ENCODE measurements at places on chromosomes 12 and 14.

DNA sequence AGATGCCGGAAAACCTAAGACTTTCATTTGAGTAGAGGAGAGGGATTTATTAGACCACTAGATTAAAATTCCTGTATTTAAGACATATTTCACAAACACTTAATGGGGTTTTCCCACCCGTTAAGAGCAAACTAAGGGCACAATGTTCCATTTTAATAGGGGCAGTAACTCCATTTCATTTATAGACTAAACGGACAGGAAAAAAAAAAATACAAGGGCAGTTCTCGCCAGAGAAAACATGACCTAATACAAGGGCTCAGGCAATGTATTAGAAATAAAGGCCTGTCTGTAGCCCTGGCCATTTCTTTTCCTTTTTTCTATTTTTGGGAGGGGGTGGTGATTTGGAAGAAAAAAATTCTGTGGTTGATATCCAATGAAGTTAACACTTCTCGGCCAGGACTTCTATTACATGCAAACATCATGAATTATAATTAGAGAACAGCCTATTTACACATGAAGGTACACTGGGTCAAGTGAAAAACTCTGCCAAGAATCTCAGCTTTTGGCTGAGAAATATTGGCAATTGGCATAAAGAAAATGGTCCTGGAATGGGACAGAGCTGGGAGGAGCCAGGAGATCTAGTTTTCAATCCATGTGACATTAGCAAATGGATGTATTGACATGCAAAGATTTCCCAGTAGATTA, 641.1 kb upstream of the TBX3 start:
- DNase-seq, result no peak

GRCh38 chr14:103741876-103742275, 26.3 kb downstream of the ZFYVE21 start:
- no peak for DNase-seq

DNA sequence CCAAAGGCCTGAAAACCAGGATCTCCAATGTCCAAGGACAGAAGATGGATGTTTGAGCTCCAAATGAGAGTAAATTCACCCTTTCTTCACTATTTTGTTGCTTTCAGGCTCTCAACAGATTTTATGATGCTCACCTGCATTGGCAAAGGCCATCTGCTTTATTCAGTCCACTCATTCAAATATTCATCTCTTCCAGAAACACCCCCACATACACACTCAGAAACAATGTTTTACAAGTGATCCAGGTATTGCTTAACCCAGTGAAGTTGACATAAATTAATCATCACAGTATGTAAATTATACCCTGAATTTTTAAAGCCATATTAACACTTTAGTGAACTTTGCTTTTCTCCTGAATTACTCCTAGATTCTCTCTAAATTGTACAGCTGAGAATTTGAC, 63.3 kb downstream of the DUSP6 start:
- DNase-seq, result no peak

GRCh38 chr12:68807576-68808387, at the start of gene MDM2:
MDM2 (plus strand) TSS chr12:68808177; CDS start chr12:68808478, 301 bp downstream.
- peak; percentile 98 for DNase-seq

- no peak for DNase-seq
Observed at GRCh38 chr12:125983094-125983783, 918.0 kb downstream of the AACS start.

GRCh38 chr14:99539491-99539890, 58.3 kb downstream of the CCNK start:
- DNase-seq, result no peak

DNA sequence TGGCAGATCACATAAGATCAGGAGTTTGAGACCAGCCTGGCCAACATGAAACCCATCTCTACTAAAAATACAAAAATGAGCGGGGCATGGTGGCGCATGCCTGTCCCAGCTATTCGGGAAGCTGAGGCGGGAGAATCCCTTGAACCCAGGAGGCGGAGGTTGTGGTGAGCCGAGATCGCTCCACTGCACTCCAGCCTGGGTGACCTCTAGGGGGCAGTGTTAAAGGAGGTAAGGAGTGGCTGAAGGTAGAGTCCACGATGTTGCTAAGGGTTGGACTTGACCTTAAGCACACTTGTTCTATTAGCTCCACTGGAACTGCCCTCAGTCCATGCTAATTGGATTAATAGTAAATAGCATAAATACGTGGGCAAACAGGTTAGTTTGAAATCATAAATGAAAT, 62.4 kb upstream of the PSMC1 start:
- peak; percentile 12 for DNase-seq

DNA sequence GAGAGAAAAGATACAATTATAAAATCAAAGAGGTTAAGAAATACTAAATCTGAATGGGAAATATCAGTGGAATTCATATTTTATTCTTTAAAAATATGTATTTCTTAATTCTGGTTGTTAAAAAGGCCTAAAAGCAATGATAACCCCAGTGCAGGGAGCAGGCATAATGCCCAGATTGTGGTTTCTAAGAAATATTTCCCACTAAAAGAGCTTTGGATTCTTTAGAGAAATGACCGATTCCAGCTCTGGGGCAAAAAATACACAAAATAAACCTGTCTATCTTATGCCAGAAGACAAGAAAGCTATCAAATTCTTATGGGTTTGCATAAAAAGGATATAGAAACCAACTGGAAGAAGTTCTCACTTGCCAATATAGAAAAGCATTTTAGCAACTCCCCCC, 71.6 kb downstream of the PDE6H start:
- no peak for DNase-seq

- no peak for DNase-seq
Observed at GRCh38 chr12:80892597-80893445, 44.9 kb downstream of the LIN7A start.

DNA sequence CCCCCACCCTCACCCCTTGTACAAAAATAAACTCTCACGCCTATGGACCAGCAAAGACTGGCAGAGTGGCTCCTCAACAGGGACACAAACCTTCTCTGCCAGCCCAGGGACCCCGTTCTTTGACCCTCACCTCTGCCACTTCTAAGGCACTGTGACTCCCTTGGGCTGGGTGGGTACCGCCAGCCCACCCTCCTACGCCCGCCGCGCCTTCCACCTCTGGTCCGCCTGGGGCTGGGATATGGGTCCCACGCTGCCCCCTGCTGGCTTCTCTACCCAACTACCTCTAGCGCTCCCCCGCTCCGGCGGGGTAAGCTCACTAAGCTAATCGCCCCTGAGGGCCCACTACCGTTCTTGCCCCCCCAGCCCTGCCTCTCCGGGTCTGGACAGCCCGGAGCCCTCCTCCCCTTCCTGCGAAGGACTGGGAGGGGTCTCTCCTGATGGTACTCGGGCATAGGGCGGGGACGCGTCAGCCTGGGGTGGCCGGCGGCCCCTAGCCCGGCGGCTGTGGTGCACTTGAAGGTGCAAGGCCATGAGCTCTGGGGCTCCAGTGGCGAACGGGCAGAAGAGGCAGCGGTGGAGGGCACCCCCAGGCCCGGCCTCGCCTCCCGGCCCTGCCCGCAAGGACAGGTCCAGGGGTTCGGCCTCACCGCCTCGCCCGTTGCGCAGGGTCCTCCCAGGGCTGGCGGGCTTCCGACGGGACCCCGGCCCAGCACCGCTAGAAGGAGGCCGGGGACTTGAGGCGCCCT, 8.1 kb downstream of the ZNF219 start:
- DNase-seq, result peak; percentile 29

- peak; percentile 9 for DNase-seq
Observed at GRCh38 chr14:61188978-61189808, 91.9 kb downstream of the TMEM30B start.

DNA sequence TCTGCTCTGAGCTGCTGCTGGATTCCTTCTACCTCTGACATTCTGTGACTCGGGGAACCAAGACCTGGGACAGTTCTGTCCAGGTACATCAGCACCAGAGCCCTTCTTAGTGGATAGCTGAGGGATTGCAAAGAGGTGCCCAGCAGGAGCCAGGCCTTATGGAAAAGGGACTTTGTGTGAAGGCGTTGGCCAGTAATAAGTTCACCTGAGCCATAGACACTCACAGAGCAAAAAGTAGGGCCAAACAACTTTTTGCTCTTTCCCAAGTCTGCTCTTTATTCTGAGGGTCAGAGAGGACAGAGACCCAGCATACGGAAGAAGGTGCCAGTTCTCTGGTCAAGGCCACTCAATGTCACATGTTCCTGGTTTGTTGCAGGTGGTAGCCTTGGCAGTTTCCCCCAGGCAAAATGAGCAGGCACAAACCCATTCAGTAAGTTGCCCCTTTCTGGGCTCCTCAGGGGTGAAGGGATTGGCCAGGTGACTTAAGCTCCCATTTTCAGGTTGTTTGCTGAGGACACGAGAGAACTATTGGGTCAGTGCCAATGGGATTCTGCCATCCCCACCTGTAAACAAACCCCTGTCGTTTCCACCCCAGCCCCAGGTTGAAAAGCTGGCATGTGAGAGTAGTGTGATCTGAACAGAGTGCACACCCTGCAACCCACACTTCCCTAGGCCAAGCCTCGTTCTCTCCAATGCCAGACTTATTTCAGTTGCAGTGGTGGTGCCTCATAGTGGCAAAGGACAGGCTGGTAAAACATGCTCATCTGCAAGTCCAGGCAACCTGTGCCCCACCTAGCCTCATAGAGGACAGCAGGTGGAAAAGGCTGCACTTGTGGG, 150.3 kb downstream of the SMOC1 start:
- no peak for DNase-seq

GRCh38 chr14:71395151-71395604, 487.9 kb downstream of the PCNX1 start:
- no peak for DNase-seq

DNA sequence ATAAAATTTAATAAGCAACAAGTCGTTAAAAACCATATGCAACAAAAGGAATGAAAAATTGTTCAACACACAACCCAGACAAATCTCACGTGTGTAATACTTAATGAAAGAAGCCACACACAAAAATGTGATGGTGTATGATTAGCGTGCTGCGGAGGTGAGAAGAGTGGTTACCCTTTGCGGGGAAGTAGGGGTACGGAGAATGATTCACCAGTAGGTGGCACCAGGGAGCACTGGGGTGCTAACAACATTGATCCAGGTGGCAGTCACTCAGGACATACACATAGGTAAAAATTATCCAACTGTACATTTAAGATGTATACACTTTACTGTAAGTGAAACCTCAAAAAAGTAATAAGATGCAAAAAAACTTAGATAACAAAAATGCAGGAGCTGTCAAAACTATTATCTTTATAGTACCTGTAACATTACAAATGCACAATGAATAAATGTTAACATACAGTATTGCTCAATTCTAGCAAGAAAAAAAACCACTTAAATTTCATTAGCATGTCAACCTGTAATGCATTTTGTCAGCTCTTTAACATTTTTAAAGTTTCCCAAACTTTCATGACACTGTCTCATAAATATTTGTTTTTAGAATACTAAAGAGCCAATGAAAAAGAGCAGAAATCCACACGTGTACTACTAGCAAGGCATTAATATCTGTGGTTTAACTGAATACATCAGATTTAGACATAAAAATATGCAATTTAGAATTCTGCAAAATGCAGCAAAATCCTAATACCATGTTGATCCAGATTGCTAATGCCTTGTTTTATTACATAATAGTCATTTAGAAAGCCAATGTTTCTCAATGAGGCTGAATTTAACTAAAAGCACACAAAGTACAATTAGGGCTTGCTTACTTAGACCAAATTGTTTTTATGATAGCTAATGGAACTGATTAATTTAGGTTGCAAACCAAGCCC, 46.7 kb downstream of the TMCC3 start:
- DNase-seq, result peak; percentile 64

GRCh38 chr14:72610831-72611200, 283.1 kb downstream of the DPF3 start:
- DNase-seq, result no peak

GRCh38 chr12:108319277-108320234, 19.6 kb downstream of the CMKLR1 start:
- DNase-seq, result no peak

DNA sequence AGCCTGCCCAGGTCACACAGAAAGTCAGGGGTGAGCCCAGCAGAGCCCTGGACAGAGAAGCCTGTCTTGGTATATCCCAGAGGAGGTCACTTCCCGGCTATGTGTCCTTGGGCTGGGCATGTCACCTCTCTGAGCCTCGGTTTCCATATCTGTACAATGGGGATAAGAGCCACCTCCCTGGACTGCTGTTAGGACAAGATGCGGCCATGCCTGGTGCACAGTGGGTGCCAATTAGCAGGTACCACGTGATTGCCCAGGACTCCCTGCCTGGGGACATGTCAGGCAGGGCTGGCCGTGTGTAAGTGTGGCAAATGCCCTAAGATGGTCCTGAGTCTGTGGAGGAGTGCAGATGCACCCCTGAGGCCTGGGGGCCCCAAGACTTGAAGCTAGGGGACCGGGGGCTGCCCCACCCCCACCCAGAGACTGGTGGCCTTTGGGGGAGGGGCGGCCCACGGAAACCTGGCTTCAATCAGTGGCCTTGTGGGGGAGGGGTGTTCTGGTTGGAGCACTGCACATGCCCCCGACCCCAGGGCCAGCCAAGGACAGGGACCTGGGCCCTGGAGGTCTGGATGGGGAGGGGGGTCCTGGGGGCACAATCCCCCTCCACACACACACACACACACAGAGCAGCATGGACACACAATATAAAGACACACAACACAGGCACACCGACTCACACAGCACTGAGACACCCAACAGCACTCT, 878 bp downstream of the TMEM119 start:
- no peak for DNase-seq
